Urothelium cell line (cell line): ENCODE measurements at places on chromosomes 4 and X.

DNA sequence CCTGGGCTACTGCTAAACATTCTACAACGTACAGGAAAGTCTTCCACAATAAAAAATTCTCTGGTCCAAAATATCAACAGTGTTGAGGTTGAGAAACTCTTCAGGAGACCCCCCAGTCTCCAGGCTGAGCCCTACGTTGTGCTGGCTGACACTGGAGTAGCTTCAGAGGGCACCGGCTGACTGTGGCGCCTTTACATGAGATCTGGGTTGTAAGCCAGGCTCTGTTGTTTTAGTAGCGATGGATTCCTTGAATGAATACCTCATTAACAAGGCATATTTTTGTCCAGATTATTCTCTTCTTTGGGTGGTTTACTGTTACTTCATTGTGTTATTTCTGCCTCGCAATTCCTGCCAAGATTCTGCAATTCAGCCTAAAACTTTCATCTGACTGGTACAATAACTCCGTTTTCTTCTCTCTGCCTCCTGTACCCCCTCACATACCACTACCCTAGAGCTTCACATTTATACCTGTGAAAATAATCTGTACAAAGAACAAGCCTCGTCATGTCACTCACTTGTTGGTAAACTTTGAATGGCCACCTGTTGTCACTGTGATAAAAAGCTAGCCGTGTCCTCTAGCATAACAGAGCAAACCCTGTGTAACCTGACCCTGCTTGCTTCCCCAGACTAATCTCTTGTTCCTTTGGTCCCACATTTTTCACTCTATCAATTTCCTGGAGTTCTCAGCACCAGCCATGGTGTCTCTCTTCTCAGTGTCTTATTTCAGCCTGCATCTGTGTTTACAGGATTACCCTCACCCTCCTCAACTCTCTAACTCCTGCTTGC lies 1476.1 kb upstream of the TENM3 start:
- DNase-seq, result no peak

- DNase-seq, result no peak
Measured at GRCh38 chr4:76272582-76272981, 21.1 kb downstream of the FAM47E start.

- no peak for DNase-seq
Measured at GRCh38 chr4:126969360-126970235, 663.2 kb upstream of the INTU start.

- DNase-seq, result no peak
Measured at GRCh38 chrX:9765737-9766097, at the start of gene GPR143. Gene GPR143 (minus strand): TSS chrX:9765847. CDS start chrX:9765817, 30 bp downstream.

- DNase-seq, result no peak
Measured at GRCh38 chrX:12903646-12904045, 2.8 kb upstream of the TLR8 start.

DNA sequence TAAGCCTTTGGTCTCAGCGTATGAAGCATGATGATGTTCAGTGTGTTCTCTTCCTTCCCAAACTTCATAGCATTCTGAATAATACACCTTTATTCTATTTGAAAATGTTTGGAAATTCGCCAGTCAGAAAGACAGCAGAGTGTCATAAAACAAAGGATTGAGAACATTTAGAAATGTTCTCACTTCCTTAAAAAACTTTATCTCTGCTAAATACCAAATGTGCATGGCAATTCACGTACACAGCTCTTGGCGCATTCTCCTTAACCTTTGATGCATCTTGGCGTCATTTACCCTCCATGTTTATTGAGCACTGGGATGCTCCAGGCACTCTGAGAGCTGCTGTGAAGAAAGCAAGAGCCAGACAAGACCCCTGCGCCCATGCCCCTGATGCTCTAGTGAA lies 7.2 kb upstream of the IRF2 start:
- no peak for DNase-seq

- DNase-seq, result no peak
Measured at GRCh38 chrX:119801253-119802221, 10.1 kb upstream of the RPL39 start.

GRCh38 chrX:45571453-45571852 lies 370.8 kb upstream of the DIPK2B start:
- DNase-seq, result no peak

GRCh38 chr4:143531380-143531779 lies 17.9 kb downstream of the SMARCA5 start:
- no peak for DNase-seq
